Esophagus squamous epithelium (tissue), 5 donors: ENCODE measurements at places on chromosomes 13 and 19. TPM values are rescaled to one million over a fixed set of nuclear protein-coding genes. Genes with fewer than 3 reads are reported as not detected.

Gene LYL1
- total RNA-seq = 2.1 TPM

Gene SIPA1L3
- 11.1 TPM for total RNA-seq

DNA sequence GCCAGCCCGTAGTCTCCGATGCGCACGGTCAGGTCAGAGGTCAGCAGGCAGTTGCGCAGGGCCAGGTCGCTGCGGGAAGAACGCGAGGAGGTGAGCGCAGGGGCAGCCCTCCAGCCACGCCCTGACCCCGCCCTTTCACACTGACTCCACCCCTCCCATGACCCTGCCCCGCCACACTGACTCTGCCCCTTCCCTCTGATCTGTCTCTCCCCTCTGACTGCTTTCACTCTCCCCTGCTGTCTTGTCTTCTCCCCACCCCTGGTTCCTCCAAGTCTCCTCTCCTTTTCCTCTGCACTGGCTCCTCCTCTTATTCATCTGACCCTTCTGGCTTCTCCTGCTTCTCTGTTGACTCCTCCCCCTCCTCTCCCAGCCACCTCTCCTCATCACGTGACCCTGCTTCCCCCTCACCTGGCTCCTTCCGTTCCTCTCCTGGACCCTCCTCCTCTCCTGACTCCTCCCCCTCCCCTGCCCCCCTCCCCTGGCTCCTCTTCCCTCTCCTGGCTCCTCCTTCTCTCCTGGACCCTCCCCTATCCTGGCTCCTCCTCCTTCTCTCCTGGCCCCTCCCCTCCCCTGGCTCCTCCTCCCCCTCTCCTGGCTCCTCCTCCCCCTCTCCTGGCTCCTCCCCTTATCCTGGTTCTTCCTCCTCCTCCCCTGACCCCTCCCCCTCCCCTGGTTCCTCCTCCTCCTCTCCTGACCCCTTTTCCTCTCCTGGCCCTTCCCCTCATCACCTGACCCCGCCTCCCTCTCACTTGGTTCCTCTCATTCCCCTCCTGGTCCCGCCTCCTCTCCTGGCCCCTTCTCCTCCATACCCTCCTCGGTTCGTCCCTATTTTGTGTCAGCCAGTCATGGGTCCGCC lies 9.9 kb downstream of the LMTK3 start:
- DNase-seq = peak; percentile 61

DNA sequence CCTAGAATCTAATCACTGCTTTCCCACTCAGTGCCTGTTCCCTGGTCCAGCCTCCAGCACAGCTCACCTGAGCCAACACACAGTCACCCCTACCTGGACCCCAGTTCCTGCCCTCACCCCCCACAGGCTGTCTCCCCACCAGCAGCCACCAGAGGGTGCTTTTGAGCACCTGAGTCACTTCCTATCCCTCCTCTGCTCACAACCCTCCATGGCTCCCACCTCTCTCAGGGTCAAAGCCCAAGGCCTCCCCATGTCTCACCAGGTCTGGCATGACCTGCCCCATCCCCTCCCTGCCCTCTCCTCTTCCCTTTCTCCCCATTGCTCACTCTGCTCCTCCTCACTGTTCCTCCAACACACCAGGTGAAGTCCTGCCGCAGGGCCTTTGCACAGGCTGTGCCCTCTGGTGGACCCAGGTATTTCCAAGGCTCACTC lies 7.1 kb upstream of the DPP9 start:
- no peak for DNase-seq

GRCh38 chr13:107370015-107370785 lies 802.3 kb upstream of the ARGLU1 start:
- no peak for DNase-seq

GRCh38 chr13:80224468-80224867 lies 116.5 kb downstream of the SPRY2 start:
- no peak for DNase-seq

DNA sequence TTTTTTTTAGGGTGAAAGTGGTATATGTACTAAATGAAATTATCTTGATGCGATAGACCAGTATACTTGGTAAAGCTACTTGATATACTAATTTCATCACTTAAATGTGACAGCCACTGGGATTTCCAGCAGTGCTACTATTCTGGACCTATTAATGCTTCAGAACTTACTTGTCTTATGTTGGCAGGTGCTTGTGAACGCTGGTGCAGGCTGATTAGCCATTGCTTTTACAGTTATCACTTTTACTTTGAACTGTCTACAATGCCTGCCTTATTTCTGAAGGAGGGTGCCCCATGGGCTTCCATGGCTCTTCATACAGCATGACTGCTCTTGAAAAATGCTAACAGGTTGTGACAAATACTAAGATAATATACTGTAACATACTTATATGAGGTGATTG lies 294.7 kb downstream of the GPC6 start:
- DNase-seq = no peak

DNA sequence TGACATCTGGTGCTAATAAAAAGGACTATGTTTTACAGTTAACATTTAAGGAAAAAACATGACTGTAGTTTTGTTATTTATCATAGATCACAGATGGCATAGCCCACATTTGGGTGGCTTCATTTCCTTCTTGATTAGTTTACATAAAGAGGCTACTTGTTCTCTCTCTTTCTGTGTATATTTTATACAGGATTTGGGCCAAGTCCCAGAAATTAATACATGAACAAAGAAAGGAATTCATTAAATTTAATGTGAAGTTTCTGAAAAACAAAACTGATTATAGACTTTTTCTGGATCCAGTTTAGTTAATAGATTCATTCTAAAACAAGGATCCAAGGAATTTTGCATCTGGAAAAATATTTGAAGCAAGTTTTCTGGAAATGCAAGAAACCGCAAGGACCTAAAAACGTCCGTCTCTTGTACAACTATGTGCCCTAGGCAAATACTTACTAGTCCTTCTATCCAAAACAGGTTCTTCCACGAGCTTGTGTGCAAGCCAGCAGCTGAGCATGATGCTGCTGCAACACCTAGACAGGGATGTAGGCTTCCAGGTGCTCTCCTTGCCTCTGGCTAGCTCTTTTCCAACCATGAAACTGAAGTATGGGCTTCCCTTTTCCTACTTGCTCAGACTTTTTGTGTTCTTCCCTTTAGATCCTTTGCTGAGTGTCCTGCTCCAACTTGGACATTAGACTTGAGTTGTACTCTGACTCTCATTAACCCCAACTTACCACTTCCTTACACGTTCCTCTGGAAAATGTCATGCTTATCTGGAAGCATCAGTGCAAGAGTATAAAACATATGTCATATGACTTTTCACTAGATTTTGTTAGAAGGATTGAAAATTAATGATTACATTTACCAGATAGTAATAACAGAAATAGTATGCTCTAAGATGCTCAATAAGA lies 161.5 kb upstream of the STARD13 start:
- DNase-seq = no peak

DNA sequence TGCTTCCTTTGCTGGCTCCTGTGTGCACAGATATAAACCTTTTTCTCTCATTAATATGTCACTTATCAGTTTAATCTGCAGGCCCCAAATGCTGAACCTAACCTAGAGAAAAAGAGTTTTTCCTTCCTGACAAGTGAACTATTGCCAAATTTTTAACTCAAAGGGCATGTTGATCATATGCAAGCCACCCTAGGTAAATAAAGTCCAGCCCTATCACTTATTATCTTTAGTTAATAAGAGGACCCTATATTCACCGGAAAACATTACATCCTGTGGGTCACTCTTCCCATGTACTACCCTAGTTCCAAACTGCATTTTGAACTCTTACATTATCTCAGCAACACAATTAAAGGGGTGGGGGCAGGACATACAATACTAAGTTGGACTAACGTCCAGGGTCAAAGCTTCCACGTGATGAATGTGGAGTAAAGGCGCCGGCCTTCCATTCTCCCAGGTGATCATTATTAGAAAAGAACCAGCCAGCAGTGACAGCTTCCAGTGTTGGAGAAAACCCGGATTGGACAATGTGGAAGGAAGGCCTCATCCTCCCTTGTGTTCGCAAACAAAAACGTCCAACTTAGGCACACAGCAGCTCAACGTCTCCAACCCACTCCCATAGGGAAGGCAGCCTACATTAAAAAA lies 86.6 kb downstream of the STK24 start:
- no peak for DNase-seq

Gene ZNF610
- 0.95 TPM for total RNA-seq

Gene GAS6
- 69.0 TPM for total RNA-seq

GRCh38 chr13:54226876-54227275 lies 1198.3 kb downstream of the OLFM4 start:
- DNase-seq = no peak

Gene ELF1
- 84.5 TPM for total RNA-seq

Gene SYNE4
- total RNA-seq = 0.26 TPM

GRCh38 chr13:32905063-32905863 lies 111.0 kb upstream of the KL start:
- no peak for DNase-seq

DNA sequence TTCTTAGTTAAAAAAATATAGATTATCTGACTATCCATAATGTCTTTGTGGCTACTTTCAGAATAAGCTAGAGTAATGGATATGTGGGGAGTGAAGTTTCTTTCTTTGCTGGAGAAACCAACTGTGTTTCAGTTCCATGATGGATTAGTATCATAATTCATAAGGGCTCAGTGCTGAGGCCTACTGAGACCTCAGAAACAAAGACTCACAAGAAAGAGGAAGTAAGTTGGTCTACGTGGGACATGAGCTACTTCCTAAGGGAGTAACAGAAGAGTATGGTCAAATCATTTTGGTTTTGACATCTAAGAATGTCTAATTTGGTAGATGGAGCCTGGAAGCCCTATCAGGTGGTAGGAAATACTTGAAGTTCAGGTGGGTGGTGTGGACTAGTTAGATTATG lies 99.0 kb upstream of the HTR2A start:
- DNase-seq = no peak

GRCh38 chr19:19179548-19180441 lies 9.7 kb upstream of the MEF2B start:
- DNase-seq = no peak

Gene IZUMO2
- not detected for total RNA-seq

DNA sequence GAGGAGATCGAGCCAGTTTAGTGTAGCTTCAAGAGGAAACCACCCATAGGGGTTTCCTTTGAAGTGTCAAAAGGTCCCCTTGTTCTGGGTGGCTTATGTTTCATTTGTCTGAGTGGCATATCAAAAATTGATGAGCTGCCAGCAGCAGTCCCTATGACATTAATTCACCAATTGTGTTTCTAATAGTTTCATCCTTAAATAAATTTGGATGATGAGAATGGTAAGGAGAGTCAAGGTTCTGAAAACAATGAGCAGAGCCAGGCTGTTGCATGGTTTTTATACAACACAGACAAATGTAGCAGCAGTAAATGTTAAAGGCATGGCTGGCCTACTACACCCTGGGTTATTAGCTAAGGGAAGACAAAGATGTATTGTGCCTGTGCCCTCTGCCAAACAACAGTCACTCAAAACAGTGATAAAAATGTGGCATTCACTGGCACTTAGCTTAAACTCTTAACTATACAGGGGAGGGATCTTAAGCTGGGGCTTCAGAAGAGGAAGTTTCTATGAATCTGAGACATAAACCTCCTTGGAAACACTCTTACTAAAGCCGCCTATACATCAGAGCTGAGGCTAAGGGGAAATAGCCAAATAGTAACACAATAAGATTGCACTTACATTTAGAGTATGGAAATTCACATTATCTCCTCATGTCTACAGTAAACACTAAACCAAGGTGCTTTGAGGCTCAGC lies 200.5 kb downstream of the POU4F1 start:
- DNase-seq = no peak

- no peak for DNase-seq
Observed at GRCh38 chr13:110422913-110423688, 116.0 kb downstream of the COL4A2 start.
